Brain microvascular endothelial cell (primary cell): ENCODE measurements at places on chromosomes 5 and 9.

GRCh38 chr9:136189394-136190236 is 15.3 kb downstream of the LHX3 start:
- no peak for DNase-seq

- DNase-seq: no peak
These were observed 567.1 kb downstream of the CSNK1G3 start for GRCh38 chr5:124079062-124079461.

DNA sequence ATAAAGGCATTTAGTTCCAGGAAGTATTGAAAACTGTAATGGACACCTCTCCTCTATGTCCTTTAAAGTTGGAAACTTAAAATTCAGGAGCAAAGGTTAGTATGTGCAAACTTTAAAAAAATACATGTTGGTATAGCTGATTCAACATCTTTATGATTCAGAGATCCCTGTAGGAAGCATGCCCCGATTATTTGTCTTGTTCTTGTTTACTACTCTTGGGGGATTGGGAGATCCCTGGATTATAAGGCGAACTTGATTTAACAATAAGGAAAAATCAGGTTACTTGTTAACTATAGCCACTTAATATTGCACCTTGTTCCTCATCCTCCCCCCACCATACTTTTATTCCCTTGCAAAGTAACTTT is 1.7 kb downstream of the F2RL1 start:
- DNase-seq: no peak

GRCh38 chr9:99807276-99807852 is 14.3 kb upstream of the NR4A3 start:
- peak; percentile 61 for DNase-seq

DNA sequence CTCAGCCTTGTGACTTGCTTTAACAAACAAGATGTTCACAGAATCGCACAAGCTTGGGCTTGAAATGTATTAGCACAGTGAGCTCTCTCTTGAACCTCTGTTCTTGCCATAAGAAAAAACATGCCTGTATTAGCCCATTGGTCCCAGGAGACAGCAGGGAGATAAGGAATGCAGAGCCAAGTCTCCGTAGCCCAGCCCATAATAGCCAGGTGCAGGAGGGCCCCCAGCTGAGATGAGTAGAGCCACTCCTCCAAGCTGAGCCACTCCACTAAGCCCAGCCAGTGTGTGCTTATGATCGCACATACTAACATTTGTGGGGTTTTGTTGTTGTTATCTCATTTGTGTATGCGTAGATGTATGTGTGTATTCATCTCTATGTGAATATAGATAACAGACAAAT is 21.6 kb upstream of the SVEP1 start:
- no peak for DNase-seq

GRCh38 chr9:108811944-108812343 is 43.8 kb downstream of the ACTL7B start:
- DNase-seq: no peak

GRCh38 chr5:28305891-28306290 is 1267.5 kb upstream of the CDH9 start:
- DNase-seq: no peak

- no peak for DNase-seq
These were observed 15.7 kb upstream of the CXCL14 start for GRCh38 chr5:135594416-135594960.

GRCh38 chr9:120539951-120540350 is 40.0 kb downstream of the CDK5RAP2 start:
- no peak for DNase-seq

GRCh38 chr5:102794047-102794446 is 38.9 kb downstream of the PAM start:
- DNase-seq: no peak

GRCh38 chr9:37966412-37967013 is 62.6 kb upstream of the SLC25A51 start:
- no peak for DNase-seq

DNA sequence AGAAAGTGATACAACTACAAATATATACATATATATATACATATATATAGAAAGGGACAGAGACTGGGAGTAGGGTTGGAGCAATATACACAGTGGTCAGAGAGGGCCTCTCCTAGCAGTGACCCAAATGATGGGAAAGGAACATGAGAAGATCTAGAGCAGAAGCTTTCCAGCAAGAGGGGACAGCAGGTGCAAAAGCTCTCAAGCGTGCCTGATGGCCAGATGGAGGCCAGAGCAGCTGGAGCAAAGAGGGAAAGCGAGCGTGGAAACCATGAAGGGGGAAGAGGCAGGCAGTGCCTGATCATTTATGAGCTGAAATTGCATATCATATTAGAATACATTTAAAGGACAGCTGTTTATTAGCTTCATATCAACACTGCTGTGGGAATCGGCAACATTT is 7.6 kb upstream of the GRPEL2 start:
- DNase-seq: no peak

GRCh38 chr5:2727550-2727949 is 23.9 kb downstream of the IRX2 start:
- DNase-seq: no peak

DNA sequence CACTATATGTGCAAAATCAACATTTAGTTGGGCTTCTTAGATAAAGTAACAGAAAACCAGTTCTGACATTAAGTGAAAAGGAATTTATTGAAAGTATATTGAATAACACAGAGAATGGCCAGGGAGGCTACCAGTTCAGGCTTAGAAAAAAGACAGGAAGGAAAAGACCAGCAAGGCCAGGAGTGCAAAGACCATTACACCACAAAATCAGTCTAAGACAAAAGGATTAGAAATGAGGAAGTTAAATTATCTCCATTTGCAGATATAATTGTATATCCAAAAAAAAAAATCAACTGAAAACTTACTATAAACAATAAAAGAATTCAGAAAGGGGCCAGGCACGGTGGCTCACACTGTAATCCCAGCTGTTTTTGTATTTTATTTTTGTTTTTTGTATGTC is 4.8 kb upstream of the TEX10 start:
- no peak for DNase-seq

DNA sequence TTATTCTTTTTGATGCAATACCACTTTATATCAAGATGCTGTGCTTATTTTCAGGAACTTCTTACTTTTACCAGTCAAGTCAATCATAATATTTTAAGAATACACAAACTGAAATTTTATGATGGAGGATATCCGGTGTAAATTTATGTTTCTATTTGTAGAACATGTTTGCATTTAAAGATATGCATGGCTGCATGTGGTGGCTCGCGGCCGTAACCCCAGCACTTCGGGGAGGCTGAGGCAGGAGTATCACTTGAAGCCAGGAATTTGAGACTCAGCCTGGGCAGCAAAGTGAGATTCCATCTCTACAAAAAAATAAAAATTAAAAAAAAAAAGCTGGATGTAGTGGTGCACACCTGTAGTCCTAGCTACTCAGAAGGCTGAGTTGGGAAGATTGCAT is 73.5 kb upstream of the ALDH1A1 start:
- no peak for DNase-seq

DNA sequence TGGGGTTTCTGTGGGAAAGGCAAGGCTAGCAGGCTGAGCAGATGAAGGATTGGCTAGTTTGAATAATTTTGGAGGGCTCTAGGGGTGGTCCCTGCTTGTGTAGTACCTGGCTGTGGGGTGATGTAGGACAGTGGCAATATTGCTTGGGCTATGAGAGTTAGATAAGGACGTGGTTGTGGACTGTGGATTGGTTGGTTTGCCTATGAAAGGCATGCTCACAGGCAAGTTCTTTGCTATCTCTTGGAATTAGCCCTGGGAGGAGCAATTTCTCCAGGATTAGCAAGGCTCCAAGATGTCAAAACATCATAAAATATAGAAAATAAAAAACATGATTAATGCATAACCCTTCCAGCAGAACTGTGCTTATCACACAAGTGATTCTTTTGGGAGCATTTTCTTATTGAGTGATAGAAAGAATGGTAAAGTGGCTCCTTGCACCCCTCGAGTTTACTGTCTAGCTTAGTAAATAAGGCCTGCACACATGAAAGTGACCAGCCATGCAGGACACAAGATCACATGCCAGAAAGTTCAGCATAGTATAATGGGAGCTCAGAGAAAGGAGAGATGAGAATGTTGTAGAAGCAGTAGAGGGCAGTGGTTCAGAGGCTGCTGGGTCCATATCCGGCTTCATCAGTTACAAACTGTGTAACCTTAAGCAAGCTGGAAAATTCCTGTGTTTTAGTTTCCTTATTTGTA is 13.8 kb downstream of the AOPEP start:
- no peak for DNase-seq

GRCh38 chr9:24487946-24488345 is 57.8 kb downstream of the IZUMO3 start:
- no peak for DNase-seq
